ENCODE measurements at places on chromosomes 2 and 18. TPM values are rescaled to one million over a fixed set of nuclear protein-coding genes. Genes with fewer than 3 reads are reported as not detected.

DNA sequence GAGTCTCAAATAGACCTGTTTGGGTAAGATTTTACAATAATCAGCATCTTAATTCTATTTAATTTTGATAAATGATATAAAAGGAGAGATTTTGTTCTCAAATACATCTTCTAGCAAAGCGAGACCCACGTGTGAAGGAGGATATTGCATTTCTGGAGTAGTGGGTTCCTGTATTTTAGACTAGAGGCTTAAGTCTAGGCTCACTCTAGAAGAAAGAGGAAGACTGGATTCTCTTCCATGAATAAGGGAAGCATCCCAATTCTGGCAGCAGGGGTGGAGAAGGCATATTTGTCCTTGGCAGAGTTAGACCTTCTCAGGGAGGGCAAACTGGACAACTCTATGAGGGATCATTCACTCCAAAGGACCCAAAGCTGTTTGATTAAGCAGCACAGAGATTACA lies 11.3 kb upstream of the FAM228A start:
- DNase-seq = no peak

GRCh38 chr2:125086313-125087184 lies 1061.5 kb downstream of the CNTNAP5 start:
- DNase-seq = no peak

- DNase-seq = no peak
Measured at GRCh38 chr2:111905990-111906735, 7.8 kb downstream of the MERTK start.

DNA sequence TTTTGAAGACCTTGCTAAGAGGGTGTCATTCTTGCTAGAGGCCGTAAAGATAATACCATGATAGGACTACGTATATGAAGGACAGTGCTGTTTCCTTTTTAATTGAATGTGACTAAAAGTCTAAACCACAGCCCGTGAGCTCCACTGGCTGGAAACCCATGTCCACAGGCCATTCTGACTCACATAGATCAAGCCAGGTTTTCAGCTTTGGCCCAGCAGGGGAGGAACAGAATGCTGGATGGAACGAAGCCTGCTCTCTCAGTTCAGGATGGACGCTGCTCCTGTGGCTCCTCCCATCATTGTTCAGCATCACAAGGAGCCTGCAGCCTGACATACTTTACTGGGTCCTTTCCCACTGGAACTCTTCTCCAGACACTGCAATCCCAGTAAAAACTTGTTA lies 47.6 kb downstream of the ALPK2 start:
- no peak for DNase-seq

DNA sequence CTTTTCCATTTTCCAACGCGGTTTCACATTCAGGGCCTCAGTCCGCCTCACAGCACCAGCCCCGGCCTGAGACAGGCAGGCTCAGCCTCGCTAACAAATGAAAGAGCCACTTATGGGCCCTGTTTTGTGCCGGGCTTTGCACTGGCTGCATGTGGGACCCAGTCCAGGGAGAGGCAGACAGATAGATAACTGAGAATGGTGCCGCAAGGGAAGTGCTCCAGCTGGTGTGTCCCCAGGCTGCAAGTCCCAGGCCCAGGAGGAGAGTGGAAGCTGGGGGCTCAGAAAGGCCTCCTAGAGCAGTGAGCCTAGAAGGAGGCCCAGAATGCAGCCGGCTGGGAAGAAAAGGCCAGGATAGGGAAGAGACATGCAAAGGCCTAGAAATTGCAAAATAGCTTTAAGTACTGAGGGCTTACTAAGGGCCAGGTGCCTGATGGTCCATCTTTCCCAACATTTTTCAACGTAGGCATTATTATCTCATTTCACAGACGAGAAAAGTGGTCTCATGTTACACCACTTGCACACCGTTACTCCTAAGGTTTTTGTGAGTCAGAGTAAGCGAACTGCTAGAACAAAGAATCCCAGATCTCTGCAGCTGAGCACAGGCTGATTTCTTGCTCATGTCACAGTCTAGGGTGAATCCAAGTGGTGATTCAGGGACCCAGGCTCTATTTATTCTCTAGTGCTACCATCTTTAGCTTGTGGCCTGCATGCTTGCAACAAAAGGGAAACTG lies 26.0 kb downstream of the ADRA2B start:
- no peak for DNase-seq

- DNase-seq = no peak
Measured at GRCh38 chr2:109067631-109068125, 61.3 kb upstream of the SH3RF3 start.

DNA sequence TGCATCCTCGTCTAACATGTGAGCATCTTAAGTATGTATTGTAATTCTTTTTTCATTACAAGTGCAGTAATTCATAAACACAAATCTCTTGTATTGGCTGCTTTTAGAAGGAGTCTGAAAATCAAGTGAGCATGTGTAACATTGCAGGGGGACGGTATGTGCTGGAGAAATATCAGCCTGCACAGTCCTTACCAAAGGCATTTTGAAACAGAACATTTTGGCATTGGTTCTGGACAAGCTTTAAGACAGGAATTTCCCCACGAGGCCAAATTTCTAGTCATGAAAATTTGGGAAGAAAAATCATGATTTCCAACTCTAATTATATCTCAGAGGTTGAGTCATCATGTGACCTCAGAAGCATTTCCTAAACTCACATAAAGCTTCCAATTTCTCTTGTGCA lies 24.7 kb upstream of the NRP2 start:
- DNase-seq = no peak

- no peak for DNase-seq
Measured at GRCh38 chr2:170073288-170073687, 104.7 kb upstream of the MYO3B start.

DNA sequence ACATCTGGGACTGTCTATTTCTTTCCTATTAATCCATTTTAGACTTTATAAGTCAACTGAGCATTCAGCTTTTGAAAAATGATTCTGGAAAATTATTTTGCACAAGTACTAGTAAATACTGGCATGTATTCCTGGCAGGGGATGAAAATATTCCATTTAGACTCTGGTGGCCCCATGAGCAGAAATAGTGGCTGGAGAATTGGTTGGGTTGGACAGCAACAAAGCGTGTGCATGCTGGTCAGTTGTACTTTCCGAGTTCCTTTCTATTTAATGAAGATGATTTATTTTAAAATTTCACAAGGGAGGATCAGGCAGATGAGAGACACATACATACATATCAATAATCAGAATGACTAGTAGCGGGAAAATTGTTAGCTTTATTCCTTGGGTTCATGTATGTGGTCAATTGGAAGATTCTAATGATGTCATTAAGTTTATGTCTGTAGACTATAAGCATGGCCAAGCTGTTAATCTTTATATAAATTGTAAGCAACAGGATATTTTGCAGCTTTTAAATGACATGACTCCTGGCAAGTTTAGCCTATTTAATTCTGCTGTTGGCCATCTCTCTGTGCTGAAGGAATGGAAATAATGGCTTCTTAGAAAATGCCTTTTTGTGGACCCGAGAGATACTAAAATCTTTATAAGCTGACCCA lies 541.6 kb downstream of the SLC4A3 start:
- DNase-seq = no peak

- DNase-seq = no peak
Measured at GRCh38 chr2:195700480-195700879, 43.5 kb downstream of the SLC39A10 start.

DNA sequence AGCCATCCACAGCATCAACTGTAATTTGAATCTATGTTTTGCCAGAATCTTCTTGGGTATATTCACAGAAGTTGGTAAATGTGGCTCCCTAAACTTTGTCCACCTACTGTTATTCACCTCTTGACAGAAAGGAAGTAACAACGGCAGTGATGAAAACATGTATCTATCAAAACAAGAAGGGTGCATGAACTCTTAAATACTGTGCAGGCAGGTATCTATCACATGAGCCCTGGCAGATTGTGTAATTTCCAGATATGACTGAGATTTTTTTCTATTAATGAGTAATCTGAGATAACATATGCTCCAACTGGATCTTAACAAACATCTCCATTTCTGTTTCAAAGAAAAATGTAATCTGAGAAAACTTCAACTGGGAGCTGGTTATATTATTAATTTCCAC lies 36.6 kb downstream of the SFT2D3 start:
- DNase-seq = no peak

GRCh38 chr2:111133603-111134002 lies 12.9 kb downstream of the BCL2L11 start:
- no peak for DNase-seq

DNA sequence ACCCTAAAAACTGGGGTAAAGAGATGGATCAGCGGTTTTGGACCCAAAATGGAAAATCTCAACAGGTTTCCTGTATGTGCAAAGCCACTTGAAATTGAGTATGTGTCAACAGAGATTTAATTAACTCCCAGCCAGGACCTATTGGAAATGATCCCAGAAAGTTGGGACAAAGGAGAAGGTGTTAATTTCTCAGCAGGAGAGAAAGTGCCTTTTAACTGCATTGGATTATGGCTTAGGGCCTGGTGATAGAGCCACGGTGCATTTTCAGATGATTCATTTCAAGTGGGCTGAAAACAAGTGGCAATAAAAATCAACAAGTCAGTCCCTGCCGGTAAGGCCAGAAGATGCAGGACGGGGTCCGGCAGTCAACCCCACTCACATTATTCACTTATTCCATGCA lies 80.2 kb upstream of the BCL11A start:
- DNase-seq = no peak

GRCh38 chr2:173511357-173511756 lies 156.7 kb downstream of the CDCA7 start:
- no peak for DNase-seq

GRCh38 chr2:240812301-240812680 lies 7.7 kb downstream of the KIF1A start:
- DNase-seq = no peak

- DNase-seq = no peak
Measured at GRCh38 chr18:43751203-43751602, 473.9 kb upstream of the SYT4 start.

ZNF532 gene
- 17.2 TPM for total RNA-seq

DSC1 gene
- not detected for total RNA-seq

FBXO11 gene
- total RNA-seq = 51.8 TPM

MYO3B gene
- 0.09 TPM for total RNA-seq

NHEJ1 gene
- total RNA-seq = 45.4 TPM

ST8SIA5 gene
- 0.58 TPM for total RNA-seq

Data from left colon (tissue), 2 donors.